ENCODE measurements at places on chromosomes 11 and 22.

GRCh38 chr11:119368121-119369034 is 13.1 kb downstream of the USP2 start:
- DNase-seq, result no peak

DNA sequence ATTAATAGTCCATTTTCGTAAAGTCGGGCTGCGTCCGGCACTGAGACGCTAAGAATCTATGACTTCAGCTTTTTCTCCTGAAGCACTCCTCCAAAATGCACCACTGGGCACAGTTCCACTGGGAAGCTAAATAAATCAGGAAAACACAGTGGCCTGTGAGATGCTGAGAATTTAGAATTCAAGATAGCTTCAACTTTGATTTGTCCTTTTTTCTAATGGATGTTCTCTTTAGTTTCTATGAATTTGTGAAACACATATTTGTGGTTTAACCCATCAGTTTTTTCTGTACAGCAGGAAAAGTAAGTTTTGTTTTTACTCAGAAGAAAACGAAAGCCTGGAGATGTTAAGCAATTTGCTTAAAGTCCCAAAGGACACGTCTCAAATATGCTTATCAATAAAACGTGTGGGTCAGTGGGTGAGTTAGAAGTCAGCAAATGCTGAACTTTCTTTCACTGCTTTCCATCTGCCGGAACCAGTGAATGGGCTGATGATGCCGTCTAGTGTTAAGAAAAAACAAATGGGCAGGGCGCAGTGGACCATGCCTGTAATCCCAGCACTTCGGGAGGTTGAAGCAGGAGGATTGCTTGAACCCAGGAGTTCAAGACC is 40.7 kb upstream of the CLMP start:
- no peak for DNase-seq

GRCh38 chr11:115894176-115894575 is 390.0 kb upstream of the CADM1 start:
- no peak for DNase-seq

- no peak for DNase-seq
These were observed 104.7 kb downstream of the ETS1 start for GRCh38 chr11:128482512-128483191.

- no peak for DNase-seq
These were observed 59.4 kb downstream of the F2 start for GRCh38 chr11:46778416-46778815.

DNA sequence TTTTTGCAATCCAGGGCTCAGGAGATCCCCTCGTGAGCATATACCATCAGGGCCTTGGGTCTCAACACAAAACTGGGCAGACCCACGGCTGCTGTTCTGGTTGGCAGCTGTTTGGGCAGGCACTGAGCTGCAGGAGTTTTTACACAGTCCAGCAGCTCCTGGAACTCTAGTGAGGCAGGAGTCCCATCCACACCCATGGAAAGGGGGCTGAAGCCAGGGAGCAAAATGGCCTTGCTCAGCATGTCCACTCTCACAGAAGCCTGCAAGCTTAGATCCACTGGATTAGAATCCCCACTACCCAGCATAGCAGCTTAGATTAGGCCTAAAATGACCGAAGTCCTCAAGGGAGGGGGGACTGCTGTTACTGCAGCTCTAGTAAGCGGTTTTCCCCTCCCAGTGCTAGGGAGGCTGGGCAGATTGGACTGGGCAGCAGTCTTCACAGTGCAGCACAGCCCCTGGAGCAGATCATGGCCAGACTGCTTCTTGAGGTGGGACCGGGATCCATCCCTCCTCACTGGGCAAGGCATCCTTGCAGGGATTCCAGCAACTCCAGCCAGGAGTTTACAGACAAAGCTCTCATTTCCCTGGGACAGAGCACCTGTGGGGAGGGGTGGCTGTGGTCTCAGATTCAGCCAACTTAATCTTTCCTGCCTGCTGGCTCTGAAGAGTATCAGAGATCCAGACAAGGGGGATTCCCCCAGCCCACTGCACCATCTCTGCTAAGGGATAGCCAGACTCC is 36.4 kb upstream of the CARD16 start:
- no peak for DNase-seq

DNA sequence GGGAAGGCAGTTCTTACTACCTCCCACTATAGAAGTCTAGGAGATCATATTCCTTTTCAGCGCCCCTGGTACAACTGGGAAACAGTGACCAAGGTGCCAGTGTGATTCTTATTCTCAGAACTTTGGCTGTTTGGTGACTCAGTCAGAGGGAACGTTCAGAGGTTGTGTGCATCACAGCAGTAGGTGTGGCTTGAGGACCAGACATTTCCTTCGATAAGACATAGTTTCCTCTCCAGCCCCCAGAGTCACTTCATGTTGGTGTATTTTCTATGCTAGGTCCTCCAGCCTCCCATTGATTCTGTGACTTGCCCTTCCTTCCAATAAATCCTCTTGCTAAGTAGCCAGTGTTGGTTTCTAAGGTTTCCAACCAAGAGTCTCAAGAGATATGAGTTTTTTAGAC is 171.9 kb upstream of the MPPED2 start:
- DNase-seq, result no peak

- DNase-seq, result peak; percentile 47
These were observed 45.7 kb downstream of the TXN2 start for GRCh38 chr22:36435516-36436415.

GRCh38 chr11:28976801-28977145 is 868.6 kb downstream of the METTL15 start:
- no peak for DNase-seq

DNA sequence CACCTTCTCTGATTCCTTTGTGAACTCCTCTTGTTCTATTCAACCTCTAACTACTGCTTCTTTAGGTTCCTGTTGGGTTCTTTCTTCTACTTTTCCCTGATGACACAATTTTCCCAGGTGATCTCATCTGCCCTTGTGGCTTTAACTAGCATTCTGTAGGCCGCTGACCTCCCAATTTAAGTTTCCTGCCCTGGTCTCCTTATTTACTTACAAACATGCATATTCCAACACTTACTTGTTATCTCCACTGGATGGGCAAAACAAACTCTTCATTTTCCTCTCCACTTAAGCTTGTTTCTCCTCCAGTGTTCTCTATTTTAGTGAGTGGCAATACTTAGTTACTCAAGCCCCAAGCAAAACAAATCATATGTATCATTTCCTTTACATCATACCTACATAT is 734.5 kb downstream of the METTL15 start:
- DNase-seq, result no peak

- no peak for DNase-seq
These were observed 1.4 kb upstream of the OVOL1 start for GRCh38 chr11:65785319-65786007.

DNA sequence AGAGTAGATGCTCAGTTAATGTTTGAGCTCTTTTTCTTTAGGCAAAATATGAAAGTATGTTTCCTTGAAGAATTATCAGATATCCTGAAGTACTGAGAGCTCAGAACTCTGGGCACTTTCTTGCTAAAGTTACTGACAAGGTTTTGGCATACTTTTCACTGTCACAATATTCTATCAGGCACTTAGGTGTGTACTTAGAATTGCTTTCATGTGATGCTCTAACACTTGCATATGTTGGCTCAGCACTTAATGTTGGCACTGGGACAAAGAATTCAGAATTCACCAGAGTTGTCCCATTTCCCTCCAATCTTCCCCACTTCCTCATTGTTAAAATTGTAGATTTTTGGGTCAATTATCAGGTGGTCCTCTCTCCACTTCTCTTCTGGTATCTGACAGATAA is 5.0 kb downstream of the MMP20 start:
- DNase-seq, result no peak

DNA sequence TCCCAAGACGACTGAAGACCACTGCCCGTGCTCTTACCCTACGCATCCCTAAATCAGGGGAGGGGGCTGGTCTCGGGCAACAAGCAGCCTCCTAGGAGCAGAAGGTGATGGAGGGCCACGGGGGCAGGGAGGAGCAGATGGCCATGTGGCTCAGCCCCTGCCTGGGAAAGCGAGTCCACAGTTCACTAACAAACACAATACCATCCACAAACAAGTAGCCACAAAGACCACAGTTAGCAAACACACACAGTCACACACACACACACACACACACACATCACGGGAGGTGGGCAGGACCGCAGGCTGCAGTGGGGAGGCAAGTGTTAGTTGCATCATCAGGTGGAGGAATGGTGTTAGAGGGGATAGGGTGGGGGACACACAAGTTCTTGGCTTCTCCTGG is 13.2 kb upstream of the FXYD2 start:
- DNase-seq, result no peak

GRCh38 chr11:31810779-31811647 is at the start of gene PAX6:
PAX6 (minus strand) TSS chr11:31811322; CDS start chr11:31806411, 4,911 bp downstream.
- peak; percentile 21 for DNase-seq

GRCh38 chr11:27875831-27876775 is 175.8 kb upstream of the BDNF start:
- DNase-seq, result no peak

GRCh38 chr11:80873310-80873999 is 1432.6 kb upstream of the TENM4 start:
- DNase-seq, result no peak

DNA sequence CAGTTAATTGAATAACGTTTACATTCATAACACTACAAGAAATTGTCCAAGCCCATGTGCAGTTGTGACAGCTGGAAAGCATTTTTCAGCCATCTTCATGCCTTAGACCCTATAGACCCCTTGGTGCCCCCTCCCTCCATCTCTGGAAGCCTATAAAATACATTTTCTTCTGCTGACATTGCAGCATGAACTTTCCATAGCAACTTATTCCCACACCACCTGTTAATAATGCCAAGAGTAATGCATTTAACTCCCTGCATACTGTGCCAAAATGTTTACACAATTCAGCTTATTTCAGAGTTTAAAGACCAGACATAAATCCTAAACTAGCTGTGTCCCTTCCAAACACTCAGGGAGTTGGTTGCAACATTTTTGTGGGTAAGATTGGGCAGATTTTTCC is 143.0 kb upstream of the ARHGAP20 start:
- no peak for DNase-seq

- DNase-seq, result no peak
These were observed 50.5 kb downstream of the NCAPD3 start for GRCh38 chr11:134173296-134173695.

- DNase-seq, result no peak
These were observed 230.1 kb upstream of the DDI1 start for GRCh38 chr11:103806130-103806895.

DNA sequence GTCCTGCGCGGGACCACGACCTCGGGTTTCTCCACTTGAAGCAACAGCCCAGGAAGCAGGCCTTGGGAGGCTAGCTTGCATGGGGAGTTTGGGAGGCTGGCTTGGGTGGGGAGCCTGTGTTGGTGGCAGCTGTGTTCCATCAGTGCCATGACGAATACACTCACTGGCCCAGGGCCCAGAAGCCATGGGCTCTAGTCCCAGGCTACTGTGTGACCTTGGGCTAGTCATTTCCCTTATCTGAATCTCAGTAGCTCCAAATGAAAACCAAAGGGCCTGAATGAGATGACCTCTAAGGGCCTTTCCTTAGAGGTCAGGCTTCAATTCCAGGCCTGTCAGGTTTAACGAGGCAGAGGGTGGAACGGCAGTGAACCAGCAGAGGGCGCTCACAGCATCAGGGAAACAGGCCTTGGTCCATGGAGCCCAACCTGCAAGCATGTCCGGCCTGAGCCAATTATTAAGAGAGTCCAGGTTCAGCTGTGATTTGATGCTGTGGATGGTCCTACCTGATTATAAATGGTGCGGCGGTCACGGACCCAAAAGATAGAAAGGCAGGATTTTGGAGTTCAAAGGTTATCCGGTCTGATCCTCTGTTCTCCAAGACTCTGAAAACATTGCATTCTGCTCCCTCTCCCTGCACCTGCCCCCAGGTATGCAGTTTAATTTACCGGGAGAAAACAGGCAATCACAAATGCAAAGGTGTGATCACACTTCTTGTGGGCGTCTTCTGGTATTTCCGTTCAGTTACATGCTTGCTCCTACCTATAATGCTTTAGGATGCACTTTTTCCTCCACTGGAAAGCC is 15.9 kb downstream of the PTPN5 start:
- peak; percentile 23 for DNase-seq

GRCh38 chr11:65551572-65552387 is 6.4 kb downstream of the LTBP3 start:
- peak; percentile 47 for DNase-seq

DNA sequence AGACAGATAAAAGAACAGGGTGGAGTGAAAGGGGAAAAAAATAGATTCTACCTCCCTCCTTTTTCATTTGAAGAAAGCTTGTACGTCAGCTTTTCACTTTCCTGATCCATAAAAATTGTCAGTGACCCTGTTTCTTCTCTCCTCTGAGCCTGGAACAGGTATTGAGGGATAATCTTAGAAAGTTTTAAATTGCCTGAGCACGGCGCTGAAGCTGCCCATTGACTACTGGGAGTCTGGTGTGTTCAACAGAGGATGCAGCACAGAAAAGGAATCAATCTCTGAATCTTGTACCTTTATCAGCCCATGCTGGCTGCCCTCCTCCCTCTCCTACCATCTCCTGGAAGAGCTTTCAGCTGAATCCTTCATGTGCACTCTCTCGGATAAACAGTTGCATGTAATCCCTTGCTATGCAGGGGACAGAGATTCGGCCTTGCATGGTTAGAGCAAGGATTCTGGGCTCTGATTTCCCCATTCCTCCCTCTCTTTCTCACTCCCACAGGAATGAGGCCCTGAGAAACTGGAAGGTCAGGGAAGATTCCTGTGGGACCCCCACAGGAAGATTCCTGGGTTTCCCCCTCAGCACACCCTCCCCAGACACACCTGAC is 162.4 kb upstream of the SYN3 start:
- no peak for DNase-seq

- DNase-seq, result no peak
These were observed 37.5 kb upstream of the MMP20 start for GRCh38 chr11:102662607-102663006.

GRCh38 chr11:88618327-88619070 is 281.0 kb upstream of the CTSC start:
- DNase-seq, result no peak

DNA sequence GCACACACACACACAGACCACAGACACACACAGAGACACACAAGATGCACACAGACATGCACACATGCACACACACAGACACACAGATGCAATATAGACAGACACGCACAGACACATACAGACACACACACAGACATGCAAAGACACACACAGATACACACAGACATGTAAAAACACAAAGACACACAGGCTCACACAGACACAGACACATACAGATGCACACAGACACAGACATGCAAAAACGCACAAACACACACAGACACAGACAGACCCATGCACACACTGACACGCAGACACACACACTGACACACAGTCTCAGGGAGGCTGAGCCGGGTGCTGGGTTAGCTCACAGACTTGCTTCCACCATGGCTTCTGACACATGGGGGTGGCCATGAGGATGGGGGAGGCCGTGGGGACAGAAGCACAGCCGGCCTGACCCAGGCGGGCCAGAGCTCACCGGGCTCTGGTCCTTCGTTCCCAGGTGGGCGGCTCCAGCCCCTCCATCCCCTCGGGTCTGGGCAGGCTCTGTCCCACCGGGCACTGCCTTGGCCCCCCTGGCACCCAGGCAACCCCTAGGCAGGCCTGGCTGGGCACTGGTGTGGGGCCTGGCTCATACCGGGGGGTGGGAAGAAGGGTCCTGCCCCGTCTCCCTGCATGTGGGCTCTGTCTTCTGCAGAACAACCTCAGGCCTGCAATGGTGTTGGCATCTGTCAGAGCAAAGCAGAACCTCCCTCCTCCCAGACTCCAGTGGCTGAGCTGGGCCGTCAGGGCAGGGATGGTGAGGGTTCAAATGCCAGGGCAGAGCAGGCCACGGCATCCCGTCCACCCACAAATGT is 1489.5 kb downstream of the BRD1 start:
- no peak for DNase-seq

All from stimulated activated CD4-positive, alpha-beta T cell treated with anti-CD3 and anti-CD28 coated beads, Interleukin-12 subunit alpha, Interleukin-12 subunit beta, amount 100 ng/mL, for 24 hours (primary cell).